ENCODE measurements at places on chromosomes 6 and 20. TPM values are rescaled to one million over a fixed set of nuclear protein-coding genes. Genes with fewer than 3 reads are reported as not detected.

Gene ITPR3
- 24.4 TPM for total RNA-seq

Gene CST3
- total RNA-seq: 515 TPM

Gene BPI
- 0.29 TPM for total RNA-seq

Gene CABLES2
- 4.7 TPM for total RNA-seq

DNA sequence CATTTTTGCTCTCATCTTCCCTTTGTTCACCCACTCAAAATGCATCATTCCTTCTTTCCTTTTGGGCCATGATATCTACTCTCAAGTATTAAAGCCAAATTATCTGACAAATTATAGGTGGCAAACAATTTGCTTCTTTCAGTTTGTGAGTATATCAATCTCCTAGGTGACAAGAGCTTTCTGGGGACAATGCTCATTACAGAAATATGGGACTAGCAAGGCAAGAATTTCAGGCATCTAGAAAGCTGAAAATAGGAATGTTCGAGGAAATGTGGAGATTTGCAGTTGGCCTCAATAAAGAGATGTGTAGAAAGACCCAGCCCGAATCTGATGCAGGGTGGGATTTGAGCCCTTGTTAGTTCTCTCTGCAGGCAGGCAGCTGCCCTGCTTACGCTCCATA, 71.8 kb downstream of the ALDH8A1 start:
- no peak for DNase-seq

DNA sequence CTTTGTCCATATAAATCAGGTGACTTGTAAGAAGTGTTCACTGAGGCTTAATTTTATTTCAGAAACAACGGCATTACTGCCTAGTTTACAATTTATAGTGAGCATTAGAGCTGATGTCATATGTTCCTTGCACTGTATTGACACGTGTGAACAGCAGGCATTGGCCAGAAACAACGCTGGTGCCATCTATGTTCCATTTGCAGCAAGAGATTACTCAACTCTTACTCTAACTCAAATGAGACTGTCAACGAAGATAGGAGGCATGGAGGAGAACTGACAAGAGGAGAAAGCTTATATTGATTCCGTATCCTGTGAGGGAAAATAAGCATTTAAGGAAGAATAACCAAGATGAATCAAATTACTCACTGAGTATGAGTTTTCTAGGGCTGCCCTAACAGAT, 48.4 kb downstream of the MTFR2 start:
- DNase-seq: no peak

- no peak for DNase-seq
These were observed 6.2 kb upstream of the SNAI1 start for GRCh38 chr20:49976542-49976941.

DNA sequence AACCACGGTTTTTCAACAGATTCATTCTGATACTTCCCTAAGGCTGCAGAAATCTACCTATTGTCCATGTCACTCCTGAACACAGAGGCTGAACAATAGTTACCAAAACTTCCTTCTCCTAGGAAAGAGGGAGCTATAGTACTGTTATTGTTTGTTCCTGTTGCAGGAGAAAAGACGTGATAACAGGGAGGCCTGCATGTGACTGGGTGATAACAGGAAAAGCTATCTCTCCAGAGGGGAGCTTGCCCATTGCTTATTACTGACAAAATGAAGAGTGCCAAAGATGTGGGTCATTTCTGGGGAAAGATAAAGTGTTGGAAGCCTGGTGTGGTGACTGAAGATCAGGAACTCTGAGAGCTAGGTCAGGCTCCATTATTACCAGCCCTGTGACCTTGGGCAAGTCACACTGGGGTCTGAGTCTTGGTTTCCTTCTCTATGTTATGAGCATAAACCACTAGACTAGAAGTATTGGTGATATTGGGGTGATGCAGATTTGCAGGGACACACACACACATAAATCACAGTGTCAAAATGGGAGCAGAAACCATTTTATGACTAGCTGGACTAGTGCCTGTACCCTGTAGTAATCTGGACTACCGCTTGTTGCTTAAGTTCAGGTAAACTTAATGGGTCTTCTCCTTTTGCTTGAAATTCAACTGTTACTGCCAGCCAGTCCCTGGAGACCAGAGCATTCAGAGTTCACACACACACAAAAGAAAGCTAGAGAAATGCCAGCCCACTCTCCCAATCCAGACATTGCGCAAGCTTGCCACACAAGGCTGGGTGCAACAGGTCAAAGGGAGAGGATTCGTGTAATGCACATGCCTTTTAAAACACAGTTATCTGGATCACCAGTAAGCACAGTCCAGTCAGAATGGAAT, 136.0 kb upstream of the CNR1 start:
- DNase-seq: no peak

DNA sequence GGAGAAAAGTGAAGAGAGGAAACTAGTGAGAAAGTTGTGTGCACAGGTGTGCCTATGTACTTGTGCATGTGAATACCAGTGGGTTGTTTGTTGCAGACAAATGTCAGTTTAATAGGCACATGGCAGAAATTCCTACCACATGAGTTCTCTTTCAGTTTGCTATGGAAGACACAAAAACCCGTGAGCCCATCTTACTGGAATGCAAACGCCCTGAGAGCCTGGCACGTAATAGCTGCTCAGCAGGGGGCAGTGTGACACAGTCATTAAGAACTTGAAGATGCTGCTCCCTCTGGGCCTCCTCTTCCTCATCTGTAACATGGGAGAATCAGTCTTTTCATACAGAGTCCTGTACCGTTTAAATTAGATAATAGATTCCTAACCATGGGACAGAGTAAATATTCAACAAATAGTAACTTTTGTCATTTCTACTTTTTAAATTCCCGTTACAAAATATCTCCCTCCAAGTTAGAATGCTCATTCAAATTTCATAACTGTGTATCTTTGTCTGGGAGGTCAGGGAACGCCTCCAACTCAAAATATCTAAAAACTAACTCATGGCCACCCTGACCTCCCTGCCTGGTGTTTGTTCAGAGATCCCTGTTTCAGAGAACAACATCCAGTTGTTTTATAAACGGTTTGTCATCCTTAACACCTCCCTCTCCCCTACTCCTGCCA, 802.9 kb downstream of the MAFB start:
- DNase-seq: peak; percentile 94

DNA sequence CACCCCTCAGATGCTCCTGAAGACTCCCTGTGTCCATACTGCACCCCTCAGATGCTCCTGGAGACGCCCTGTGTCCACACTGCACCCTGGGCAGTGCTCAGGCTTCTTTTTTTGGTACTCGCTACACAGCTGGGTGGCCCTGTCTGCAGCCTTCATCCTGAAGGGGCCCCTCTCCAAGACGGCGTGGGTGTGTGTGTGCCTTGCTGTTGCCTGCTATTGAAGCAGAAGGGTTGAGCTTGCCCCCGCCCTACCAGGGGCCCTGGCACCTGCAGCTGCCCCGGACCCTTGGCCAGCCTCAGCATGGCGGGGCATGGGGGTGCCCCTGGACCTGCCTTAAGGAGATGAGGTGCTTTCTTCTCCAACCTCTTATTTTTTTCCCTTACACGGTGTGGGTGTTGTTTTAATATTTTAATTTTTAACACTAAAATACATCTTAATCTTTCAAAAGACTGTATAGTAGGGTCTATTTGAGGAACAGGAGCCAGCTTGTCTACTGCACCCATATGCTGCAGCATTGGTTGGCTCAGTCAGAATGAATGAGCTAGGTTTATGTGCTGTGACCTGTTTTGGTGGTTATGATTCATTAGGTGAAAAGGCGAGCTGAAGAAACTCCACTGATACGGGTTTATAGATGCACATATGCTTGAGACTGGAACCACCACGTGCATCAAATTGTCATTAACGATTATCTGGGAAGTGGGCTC, 135.9 kb downstream of the AGPAT4 start:
- peak; percentile 42 for DNase-seq

DNA sequence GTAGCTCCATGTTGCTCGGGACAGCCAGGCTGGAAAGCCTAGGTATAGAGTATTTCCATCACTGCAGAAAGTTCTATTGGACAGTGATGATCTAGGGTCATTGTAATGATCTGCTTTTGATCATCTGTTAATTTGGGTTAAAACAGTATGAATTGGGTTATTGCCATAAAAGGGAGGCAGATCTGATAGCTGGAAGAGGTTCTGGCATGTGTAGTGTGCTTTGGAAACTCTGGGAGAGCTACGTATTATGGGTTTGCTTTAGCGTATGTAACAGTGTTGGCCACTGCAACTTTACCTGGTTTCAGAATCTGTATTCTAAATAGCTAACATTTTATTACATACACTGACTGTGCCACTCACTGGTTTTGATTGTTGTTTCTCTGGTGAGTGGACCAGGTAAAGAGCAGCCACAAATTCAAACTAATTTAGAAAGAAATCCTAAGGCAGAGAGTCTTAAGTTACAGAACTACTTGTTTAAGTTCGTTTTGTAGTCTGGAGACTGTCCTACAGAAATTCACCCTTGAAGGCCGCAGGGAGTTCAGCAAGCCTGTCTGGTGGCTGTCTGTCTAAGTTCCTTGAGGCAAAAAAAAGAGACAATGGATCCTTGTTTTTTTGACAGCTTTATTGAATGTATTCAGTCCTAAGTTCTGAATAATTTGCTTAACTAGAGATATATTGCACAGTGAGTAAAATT, 300.3 kb downstream of the PRL start:
- peak; percentile 71 for DNase-seq

Data from RPMI7951 (cell line).